ENCODE measurements at places on chromosomes 16 and 17.

DNA sequence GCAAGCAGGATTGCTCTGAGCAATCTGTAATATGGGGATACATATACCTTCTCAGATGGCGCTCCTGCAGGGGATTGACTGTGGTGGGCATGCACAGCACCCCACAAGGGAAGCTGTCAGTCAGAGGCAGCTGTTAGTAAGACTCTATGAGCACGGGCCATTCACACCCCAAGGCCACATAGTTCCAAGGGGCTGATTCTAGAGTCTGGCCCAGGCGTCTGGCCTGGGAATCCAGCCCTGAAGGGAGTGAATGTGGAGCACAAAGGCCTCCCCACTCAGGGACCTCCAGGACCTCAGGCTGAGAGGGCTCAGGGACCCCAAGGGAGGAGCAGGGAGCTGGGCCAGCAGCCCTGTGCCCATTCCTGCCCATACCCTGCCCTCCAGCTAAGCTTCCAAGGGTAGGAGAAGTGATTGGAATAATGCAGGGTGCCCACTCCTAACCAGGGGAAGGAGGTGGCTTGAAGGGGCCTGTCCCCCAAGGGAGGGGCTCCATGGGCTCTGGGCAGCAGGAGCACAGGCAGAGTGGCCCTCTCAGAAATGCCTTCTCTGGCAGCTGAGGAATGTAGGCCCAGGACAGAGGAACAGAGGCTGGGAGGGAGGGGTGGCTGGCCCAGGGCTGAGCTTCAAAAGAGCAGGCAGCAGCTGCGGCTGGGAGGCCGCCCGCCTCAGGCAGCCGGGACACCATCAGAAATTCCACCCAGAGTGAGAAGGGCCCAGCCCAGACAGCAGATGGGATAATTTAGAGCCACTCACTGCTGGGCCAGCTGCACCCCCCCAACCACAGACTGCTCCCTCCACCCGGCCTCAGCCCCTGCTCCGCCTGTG, 48.9 kb upstream of the MRPS23 start:
- peak; percentile 55 for DNase-seq

- DNase-seq = no peak
Measured at GRCh38 chr17:78789663-78790181, 7.6 kb upstream of the CYTH1 start.

DNA sequence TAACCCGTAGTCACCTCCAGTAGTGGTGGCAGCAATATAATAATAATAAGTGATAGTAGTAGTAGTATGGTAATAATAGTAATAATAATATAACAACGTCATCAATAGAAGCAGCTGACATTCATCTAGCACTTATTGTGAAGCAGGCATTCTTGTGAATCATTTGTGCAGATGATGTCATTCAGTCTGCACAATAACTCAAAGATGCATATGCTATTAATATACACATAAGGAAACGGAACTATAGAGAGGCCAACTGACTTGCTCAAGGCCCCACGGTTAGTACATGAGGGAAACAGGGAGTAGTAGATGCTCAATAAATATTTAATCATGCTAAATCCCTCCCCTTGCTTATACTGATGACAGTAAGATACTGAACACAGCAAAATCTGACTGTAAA, 35.4 kb upstream of the GAN start:
- DNase-seq = no peak

GRCh38 chr17:4901648-4902344, 1.1 kb downstream of the CHRNE start:
- DNase-seq = no peak

DNA sequence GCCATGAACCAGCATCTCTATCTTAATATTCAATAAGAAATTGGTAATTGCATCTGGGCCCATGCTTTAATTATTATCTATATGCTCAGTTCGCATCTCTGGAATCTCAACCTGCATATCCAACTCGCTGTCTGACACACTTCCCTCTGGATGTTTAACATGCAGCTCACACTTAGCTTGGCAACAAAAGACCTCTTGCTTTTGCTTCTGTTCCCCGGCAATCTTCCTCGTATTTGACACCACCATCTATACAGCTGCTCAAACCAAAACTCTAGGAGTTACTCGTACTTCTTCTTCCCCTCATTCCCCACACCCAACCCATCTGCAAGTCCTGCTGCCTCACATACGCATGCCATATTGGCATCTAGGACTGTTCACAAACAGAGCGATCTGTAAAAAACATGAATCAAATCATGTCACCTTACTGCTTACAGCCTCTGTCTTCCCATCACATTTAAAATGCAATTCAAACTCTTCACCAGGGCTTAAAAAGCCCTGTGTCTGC, 300.6 kb downstream of the CEP112 start:
- DNase-seq = no peak

DNA sequence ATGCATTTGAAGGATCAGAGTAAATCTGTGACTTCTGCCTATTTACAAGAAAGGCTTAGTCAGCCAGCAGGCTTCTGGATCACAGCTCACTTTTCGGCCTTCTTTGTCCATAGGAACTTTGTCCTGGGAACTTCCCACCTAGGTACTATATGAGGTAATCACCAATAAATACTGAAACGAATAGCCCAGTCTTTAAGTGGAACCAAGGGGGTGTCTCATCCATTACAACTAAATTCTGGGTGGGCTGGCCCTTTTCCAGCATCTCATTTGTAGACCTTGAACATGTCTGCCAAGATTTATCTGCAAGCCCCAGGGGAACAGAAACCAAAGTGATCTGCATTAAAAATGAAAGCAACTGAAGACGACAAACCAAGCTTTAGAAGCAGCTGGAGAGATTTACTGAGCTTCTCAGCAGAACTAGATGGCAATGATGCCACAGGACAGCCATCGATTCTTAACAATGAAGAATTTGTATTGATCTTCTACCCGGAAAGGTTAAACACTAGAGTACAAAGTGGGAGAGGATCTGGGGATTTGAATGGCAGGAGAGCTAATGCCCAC, 55.5 kb downstream of the SNX11 start:
- no peak for DNase-seq

DNA sequence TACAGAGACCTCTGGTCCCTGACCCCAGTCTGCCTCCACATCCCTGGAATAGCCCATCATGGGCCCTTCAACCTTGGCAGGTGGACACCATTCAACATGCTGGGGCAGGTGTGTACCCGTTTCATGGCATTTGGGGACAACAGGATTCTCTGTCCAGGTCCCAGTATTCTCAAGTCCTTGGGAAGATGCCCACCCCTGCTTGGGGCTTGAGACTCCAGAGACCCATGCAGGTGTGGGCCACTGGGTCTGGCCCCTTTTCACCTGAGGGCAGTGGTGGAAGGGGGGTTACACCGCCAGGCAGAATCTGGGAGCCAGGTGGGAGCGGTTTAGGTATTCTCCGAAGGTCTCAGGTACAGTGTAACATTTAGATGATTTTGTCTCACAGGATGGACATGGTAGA, 37.1 kb upstream of the KSR1 start:
- DNase-seq = no peak

DNA sequence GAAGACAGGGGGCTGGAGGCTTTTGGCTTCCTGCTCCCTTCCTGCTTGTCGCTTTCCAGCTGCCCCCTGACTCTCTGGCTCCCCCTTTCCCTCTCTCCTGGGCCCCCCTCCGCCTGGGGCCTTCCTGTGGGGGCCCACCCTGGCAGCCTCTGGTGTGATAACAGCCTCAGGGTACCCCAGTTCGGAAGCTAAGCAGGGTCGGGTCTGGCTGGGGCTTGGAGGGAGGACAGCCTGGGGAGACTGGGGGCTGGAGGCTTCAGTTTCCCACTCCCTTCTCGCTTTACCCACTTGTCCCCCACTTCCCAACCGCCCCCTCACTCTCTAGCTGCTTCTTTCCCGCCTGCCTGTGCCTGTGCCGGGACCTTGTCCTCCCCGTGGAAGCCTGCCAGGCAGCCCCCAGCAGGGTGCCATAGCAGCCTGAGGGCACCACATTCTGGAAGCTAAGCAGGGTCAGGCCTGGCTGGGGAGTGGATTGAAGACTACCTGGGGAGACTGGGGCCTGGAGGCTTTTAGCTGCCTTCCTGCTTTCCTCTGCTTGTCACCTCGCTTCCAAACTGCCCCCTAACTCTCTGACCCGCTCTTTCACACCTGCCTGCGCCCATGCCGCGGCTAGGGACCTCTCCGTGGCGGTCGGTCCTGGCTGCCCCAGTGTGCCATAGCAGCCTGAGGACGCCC, 2275.5 kb downstream of the TP53TG3F start:
- no peak for DNase-seq

GRCh38 chr17:9389111-9389527, 186.5 kb downstream of the STX8 start:
- DNase-seq = peak; percentile 3

Measured in HFFc6 (cell line).